Stimulated activated CD8-positive, alpha-beta memory T cell treated with anti-CD3 and anti-CD28 coated beads, Interleukin-4, amount 100 ng/mL, for 1 hour (primary cell): ENCODE measurements at places on chromosomes 12 and 14.
A peak's percentile ranks its signal among the peaks of the same experiment; 100 is the strongest.

DNA sequence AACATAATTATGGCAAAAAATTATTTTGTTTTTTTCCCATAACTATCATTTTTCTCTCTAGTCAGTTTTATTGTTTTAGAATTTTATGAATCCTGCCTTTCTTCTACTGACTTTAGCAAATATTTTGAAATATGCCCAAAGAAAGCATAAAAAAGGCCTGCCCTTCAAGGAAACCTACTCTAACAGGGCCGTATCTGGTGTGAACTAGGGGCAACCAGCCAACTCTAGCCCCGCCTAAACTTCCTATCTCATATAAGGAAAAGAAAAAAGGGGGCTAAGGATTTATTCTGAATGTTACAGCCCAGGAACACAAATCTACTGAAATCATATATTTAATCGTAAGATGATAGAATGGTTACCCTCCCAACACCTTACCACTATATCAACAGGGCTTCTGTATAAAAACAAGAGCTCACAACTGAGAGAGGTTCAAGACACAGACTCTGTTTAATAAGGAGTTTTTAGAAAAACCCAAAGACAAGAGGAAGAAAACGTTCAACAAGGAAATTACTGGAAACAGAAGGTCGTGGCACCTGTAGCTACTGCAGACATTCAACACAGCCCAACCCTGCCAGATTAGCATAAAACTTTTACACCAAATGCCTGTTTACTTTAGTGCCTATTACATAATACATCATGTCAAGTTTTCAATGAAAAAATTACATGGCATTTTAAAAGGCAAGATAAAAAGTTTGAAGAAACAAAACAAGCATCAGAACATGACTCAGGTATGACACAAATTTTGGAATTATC, 12.9 kb upstream of the EPYC start:
- DNase-seq, result no peak

DNA sequence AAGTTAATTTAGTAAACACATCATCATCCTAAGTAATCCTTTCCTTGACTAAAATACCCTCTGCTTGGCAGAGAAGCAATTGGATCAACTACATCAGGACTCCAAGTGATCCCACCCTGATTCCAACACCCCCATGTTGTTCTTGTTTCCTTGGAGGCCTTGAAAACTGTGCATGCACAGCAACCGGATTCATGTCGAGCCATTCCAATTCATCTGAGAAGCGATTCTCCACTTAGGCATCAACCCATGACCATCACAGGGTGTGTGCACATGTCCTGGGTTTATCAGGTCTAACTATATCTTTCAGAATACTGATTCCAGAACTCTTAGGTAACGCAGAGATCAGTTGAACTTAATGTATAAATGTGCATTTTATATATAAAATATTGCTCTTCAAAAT, 163.0 kb downstream of the NAV3 start:
- DNase-seq, result no peak

DNA sequence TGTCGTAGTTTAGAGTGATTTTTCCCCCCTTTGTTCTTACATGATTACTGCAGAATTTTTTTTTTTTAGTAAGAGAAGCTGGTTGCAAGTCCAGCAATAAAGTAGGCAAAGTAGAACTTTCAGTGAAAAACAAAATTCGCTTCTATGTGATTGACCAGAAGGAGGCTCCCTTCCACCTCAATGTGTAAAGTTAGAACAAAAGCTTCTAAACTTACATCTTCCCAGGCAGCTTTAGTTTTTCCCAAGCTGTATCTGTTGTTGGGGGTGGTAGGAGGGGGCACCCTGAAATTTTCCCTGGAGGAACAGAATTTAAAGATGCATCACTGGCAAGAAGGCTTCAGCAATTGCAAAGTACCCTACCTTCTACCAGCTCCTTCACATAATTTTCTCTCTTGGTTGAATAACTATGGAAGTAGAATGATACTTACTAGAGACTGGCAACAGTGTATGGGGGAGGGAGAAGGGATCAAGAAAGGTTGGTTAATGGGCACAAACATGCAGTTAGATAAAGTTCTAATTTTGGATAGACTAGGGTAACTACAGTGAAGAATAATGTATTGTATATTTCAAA, 87.3 kb upstream of the E2F7 start:
- DNase-seq, result no peak

- DNase-seq, result no peak
These were observed 179.9 kb downstream of the ADCK1 start for GRCh38 chr14:77979666-77980351.

GRCh38 chr14:23094666-23095195, at the start of gene ACIN1:
Gene ACIN1 (minus strand): TSS chr14:23095136. CDS start chr14:23095112, 24 bp downstream.
- DNase-seq, result peak; percentile 49

DNA sequence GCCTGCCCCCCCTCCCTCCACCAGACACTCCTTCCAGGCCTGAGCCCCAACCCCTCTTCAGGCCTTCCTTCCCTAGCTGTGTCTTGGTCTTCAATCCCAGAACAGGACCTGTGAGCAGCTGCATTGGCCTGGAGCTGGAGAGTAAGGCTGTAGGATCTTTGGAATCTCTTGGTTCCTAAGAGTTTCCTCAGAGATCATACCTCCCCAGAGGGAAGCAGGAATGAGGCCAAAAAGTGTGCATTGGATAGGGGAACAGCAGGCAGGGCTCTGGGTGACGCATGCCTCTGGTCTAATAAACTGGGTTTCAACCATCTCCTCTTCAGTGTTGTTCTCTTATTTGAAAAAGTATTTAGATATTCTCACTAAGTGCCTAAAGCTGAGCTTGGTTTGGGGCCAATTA, 1.8 kb upstream of the SMARCD1 start:
- no peak for DNase-seq

GRCh38 chr12:22190969-22191368, 143.5 kb downstream of the ST8SIA1 start:
- DNase-seq, result no peak

GRCh38 chr14:95530473-95531276, 4.2 kb upstream of the GLRX5 start:
- DNase-seq, result no peak

DNA sequence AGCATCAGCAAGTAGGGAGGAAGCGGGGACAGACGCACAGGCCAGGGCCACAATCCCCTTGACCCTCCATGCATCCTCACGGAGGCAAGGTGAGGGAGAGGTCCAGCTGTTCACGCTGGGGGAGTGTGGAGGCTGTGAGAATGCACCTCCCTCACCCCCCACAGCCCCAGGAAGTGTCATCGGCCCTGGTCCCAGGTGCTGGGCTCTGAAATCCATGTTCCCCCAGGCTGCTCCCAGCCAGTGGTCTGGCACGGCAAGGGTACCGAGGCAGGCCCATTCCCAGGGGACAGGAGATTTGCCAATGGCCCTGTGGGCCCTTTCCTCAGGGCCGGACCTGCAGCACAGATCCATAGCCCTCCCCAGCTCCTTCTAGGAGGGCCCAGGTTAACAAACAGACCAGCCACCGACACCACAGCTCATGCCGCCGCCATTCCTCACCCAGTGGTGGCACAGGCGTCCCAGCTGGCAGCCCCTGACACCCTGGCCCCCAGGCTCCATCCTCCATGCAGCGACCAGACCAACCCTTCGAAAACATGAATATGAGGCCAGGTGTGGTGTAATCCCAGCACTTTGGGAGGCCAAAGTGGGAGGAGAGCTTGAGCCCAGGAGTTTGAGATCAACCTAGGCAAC, 21.9 kb upstream of the EIF5 start:
- DNase-seq, result no peak

DNA sequence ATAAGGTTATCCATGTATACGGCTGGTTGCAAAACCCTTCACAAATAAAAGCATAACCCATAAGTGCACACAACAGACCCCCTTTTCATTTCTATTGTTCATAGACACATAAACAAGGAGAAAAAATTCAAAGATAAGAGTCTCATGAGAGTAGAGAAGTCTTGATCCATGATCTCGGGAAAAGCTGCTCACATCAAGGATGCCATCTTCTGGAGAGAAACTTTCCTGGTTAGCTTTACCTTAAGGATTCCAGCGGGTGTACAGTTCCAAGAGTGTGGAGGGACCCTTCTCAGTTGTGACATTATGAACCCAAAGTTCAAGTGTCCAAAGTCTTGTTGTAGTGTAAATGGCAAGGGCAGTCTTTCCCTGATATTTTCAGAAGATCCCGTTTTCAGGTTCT, 144.5 kb downstream of the LLPH start:
- no peak for DNase-seq
